ENCODE measurements at places on chromosomes 11 and 22.

GRCh38 chr22:39449708-39450107, 7.1 kb upstream of the MGAT3 start:
- DNase-seq: no peak

GRCh38 chr11:11848891-11849746, 7.3 kb downstream of the USP47 start:
- DNase-seq: no peak

DNA sequence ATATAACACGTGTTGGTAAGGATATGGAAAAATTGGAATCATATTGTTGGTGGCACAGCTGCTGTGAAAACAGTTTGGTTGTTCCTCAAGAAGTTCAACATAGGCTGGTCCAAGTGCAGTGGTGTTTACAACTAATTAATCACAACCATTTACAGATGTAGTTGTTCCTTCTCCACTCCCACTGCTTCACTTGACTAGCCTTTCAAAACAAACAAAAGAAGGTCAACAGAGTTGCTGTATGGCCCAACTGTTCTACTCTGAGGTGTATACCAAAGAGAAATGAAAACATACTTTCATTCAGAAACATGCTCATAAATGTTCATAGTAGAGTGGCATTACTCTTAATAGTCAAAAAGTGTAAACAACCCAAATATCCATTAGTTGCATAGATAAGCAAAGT, 36.6 kb upstream of the ACAT1 start:
- no peak for DNase-seq

DNA sequence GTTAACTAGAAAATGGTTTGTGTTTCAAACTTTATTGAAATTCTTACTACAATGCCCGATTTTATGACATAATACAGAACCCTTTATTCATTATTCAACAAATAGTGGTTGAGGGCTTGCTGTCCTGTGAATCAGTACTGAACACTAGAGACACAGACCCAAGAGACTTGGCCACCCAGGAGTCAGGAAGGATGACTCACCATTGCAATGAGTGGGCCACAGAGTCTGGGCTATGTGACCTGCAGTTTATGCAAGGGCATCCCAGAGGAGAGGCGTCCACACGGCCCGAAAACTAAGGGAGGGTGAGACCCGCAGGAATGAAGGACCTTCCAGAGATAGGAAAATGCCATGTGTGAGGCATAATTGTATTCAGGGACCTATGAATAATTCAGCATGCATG, 143.8 kb upstream of the DDI1 start:
- DNase-seq: no peak

- no peak for DNase-seq
Observed at GRCh38 chr11:84922212-84922805, 704.8 kb downstream of the DLG2 start.

- no peak for DNase-seq
Observed at GRCh38 chr11:82756765-82757639, 23.3 kb upstream of the FAM181B start.

GRCh38 chr22:36506637-36507517, at the start of gene FOXRED2:
Gene FOXRED2 (minus strand): TSS chr22:36507040. CDS start chr22:36506422, 618 bp downstream.
- DNase-seq: peak; percentile 41

- no peak for DNase-seq
Observed at GRCh38 chr22:27463121-27463660, 338.4 kb downstream of the MN1 start.

GRCh38 chr11:70265341-70265740, 5.1 kb upstream of the PPFIA1 start:
- no peak for DNase-seq

GRCh38 chr22:40612291-40612751, 24.2 kb downstream of the MRTFA start:
- no peak for DNase-seq

DNA sequence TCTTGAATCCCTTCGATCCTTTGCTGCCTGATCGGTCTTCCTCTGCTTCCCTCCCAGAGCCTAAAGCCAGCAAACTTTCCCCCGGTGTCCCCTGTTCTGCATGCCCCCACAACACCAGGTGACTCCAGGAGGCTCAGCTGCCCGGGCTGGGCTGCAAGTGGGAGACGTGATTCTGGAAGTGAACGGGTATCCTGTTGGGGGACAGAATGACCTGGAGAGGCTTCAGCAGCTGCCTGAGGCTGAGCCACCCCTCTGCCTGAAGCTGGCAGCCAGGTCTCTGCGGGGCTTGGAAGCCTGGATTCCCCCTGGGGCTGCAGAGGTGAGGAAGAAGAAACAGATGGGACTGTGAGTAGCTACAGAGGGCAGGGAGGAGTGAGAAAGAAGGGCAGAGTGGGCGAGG, 3.6 kb downstream of the NHERF4 start:
- no peak for DNase-seq

Data from AG04450 (cell line).